ENCODE measurements at places on chromosomes 1 and 21.
A peak's percentile ranks its signal among the peaks of the same experiment; 100 is the strongest.

DNA sequence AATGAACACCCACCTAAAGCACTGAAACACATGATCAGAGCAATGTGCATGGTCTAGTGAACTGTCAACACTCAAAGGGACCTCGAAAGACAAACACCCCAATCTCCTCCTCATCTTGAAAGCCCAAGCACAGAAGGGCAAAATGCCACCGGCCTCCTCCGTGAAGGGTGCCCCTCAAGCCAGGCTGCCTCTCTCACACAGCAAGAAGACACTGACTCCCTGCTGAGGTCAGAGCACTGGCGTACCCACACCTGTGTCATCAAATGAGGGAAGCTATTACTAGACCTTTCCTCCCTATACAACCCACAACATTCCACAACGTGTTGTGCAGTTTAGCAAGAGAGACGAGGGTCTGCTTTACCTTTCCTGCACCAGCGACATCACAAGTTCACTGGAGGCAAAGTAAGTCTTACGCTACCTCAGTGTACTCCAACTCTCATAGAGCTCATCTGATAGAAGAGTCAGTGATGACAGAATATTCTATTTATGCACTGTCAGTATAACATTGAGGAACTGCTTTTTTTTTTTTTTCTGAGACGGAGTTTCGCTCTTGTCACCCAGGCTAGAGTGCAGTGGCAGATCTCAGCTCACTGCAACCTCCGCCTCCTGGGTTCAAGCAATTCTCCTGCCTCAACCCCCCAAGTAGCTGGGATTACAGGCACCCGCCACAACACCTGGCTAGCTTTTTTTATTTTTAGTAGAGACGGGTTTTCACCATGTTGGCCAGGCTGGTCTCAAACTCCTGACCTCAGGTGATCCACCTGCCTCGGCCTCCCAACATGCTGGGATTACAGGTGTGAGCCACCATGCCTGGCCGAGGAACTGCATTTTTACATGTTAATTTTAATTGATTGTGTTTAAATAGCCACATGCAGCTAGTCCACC lies 3.3 kb downstream of the SH3BP5L start:
- DNase-seq, result no peak

DNA sequence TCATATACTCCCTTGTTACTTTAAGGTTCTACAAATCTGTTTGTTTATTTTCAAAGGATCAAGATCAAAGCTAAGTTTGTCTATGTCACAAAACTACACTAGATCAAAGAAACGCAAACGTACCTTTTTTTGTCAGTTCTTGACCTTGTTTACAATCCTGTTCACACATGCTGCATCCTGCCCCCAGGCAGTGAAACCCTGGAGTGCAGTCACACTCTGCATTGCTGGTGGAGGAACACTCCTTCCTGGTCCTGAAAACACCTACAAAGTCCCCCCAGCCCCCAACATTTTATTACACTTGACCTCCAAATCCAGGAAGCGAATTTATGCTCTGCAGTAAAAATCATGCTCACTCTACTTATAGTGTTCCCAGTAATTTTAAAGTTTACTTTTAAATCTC lies 2.6 kb downstream of the TNFRSF9 start:
- no peak for DNase-seq

DNA sequence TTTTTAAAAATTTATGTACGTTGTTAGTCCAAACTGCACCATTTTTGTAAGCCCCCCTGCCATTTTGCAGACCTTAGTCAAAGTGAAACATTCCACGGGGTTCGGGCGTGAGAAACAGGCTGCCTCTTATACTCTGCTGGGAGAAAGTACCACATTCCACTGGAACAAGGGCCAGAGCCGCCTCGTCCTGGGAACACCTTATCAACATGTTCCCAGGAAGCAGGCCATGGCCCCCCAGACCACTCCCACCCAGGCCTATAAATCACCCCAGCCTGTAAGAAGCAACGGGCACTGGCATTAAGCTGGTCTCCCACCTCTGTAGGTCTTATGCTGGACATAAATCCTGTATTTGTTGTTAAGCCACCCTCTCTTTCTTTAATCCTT lies 854 bp upstream of the ZRANB2 start:
- peak; percentile 1 for DNase-seq

DNA sequence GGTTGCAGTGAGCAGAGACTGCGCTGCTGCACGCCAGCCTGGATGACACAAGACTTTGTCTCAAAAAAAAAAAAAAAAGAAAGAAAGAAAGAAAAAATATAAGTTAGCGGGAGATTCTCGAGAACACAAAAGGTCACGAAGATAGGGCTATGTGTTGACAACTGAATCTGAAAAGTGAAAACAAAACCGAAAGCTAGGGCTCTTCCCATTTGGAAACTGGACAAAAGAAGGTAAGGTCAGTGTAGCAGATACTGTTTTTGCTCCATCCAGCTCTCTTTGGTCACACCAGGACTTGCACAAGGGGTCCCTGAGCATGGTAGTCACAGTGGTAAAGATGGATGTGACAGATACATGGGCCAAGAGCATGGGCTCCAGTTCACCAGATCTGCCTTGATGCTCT lies 60.4 kb upstream of the MAP10 start:
- DNase-seq, result no peak

All from activated T-cell treated with anti-CD3 and anti-CD28 coated beads for 1 hour (primary cell).